ENCODE measurements at places on chromosomes 11 and 22.
A peak's percentile ranks its signal among the peaks of the same experiment; 100 is the strongest.

DNA sequence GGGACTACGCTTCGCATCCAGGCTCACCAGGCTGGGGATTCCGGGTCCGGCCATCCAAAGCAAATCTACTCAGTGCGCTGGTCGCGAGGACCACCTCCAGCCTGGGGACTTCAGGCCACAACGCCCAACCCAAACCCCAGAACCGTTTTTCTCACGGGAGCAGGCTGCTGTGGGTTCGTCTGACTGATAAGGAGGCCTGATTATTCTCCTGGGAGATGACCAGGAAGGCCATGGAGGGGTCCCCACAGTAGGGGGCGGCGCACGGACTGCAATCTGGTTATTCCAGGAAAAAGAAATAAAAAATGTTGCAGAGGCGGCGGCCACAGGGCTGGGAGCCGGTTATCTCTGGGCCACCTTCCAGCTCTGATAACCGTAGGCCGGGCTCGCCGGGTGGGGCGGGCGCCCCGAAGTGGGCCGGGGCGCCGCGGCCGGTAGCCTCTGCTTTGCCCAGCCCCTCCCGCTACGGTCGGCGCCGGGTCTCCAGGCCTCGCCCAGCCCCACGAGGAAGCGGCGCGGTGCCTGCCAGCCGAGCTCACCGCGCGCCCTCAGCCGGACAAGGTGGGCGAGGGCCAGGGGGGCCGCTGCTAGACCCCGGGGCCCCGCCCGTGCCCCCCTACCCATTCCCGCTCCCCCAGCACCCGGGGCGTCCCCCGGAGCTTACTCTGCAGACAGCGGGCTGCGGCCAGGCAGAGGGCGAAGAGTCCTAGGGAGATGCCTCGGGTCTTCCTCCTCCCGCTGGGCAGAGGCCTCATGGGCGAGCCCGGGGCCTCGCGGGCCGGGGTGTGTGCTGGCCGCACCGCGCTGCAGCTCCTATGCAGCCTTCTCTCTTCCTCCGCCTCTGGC is 446 bp downstream of the VSTM5 start:
- DNase-seq = no peak

- DNase-seq = no peak
Measured at GRCh38 chr11:62644220-62644619, 2.2 kb downstream of the GANAB start.

- no peak for DNase-seq
Measured at GRCh38 chr11:65611028-65611757, 2.8 kb downstream of the MAP3K11 start.

DNA sequence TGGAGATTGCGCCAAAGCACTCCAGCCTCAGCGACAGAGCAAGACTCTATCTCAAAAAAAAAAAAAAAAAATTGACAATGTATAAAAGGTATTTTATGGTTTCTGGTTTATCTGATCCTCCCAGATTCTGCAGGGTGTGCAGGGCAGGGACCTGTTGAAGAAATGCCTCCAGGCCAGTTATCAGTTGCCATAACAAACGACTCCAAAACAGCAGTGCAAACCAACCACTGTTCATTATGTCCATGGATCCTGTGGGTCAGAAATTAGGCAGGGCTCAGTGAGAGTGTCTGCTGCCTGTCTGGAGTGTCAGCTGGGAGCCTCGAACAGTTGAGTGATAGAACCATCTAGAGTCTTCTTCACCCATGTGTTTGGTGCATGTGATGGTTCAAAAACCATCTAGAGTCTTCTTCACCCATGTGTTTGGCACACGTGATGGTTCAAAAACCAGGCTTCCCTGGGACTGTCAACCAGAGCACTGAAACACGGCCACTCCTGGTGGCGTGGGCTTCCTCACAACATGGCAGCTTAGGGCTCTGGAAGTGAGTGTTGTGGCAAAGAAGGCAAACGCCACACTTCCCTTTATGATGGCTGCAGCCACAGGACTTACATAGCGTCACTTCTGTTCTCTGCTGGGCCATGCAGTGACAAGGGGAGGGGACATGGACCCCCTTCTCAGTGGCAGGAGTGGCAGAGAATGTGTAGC is 115.1 kb upstream of the CRYBB3 start:
- DNase-seq = no peak

DNA sequence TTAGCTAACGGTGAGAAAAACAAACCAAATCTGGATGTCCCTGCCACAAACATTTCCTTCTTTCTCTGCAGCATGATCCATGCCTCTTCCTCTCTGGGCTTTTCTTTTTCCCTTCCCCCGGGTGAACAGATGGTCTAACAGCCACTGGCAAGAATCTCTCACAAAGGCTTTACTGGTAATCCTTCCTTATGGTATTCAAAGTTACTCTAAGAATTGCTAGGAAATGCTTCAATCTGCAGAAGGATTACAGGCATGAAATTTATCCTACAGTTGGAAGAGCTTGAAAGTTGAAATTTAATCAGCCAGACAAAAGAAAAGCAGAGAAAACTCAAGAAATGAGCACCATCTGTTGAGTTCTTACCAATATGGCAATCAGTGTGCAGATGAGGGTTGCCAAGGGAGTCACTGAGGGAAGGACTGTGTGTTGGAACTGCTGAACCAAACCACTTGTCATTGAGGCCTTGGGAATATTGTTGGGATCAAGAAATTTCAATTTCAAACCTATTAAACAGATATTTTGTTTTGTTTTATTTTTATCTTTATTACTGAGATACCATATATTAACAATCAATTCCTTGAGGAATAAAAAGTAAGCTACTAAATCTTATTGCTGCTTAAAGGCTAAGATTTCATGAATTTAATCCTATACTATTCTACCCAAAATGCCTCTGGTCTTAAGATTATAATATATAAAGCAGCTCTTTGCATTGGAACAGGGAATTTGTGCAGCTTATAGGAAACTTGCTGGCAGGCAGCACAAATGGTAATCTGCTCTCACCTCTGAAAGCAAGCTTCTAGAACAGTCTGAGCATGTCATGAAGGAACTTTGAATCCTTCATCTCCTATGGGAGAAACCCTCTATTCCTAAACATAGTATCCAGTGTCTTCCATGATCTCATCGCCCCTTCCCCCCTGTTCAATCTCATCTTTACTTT is 29.7 kb upstream of the NDUFC2 start:
- no peak for DNase-seq

GRCh38 chr11:116364348-116364747 is 408.4 kb downstream of the BUD13 start:
- no peak for DNase-seq

GRCh38 chr11:1927848-1928469 is 8.5 kb downstream of the TNNT3 start:
- DNase-seq = no peak

GRCh38 chr11:91946397-91946951 is 278.1 kb upstream of the FAT3 start:
- no peak for DNase-seq

DNA sequence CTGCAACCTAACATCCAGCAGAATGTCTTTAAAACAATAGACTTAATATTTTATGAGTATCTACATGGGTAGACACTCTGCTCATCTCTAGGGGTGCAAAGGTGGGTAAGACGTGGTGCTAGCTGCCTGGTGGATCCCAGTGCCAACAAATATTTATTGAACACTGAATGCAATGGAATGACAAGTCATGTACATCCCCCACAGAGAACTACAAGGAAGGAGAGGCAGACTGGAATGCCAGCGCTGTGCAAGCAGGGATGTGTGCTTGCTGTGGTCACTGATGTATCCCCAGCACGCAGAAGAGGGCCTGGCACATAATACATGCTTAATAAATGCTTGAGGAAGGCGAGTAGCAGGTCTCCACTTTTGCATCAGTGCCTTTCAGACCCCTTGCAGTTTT is 61.9 kb downstream of the CD6 start:
- DNase-seq = no peak

GRCh38 chr11:8873741-8874405 is 37.1 kb upstream of the AKIP1 start:
- DNase-seq = no peak

- no peak for DNase-seq
Measured at GRCh38 chr11:130725421-130726233, 190.7 kb downstream of the SNX19 start.

GRCh38 chr11:69200331-69201065 is 44.8 kb downstream of the SMIM38 start:
- no peak for DNase-seq

GRCh38 chr11:57134284-57134683 is 47.5 kb upstream of the LRRC55 start:
- no peak for DNase-seq

- DNase-seq = no peak
Measured at GRCh38 chr11:70536051-70536877, 137.9 kb downstream of the CTTN start.

DNA sequence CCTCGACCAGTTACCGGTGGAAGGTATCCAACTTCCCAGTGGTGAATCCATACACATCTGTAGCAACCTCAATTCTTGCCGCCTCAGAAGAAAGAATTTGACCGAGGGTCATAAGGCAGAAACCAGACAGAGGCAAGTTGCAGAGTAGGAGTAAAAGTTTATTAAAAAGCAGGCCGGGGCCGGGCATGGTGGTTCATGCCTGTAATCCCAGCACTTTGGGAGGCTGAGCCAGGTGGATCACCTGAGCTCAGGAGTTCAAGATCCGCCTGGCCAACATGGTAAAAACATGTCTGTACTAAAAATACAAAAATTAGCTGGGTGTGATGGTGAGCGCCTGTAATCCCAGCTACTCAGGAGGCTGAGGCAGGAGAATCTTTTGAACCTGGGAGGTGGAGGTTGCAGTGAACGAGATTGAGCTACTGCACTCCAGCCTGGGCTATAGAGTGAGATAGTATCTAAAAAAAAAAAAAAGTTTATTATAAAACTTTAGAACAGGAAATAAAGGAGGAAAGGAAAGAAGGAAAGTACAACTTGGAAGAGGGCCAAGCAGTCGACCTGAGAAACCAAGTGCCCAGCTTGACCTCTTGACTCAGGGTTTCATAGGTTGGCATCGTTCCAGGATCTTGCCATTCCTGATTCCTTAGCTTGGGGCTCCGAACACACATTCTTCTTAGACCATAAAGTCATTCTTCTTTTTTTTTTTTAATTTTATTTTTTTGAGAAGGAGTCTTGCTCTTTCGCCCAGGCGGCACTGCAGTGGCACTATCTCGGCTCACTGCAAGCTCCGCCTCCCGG is 27.8 kb downstream of the RGL4 start:
- DNase-seq = no peak

- DNase-seq = no peak
Measured at GRCh38 chr22:28139516-28139915, 220.5 kb upstream of the PITPNB start.

DNA sequence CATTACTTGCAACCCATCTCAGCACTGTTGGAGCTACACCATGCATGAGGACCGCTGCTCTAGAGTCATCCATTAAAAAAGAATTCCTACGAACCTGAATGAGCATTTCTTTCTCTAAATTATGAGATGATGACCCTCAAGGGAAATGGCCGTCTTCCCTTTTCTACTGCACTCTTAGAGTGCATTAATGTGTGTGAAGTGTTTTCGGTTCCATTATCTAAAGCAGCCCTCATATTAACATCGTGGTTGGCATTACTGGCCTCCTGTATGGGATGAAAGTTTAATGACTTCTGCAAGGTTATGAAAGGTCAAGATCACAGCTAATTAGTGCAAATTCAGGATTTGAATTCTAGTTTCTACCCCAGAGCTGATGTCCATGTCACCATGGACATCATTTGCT is 16.7 kb downstream of the CD44 start:
- no peak for DNase-seq

- no peak for DNase-seq
Measured at GRCh38 chr11:94077552-94078293, 50.9 kb upstream of the PANX1 start.

GRCh38 chr11:60985991-60986915 is 14.8 kb downstream of the CD6 start:
- DNase-seq = peak; percentile 17

GRCh38 chr22:32758866-32759385 is 42.6 kb upstream of the TIMP3 start:
- no peak for DNase-seq

GRCh38 chr11:22177186-22177585 is 15.7 kb upstream of the ANO5 start:
- DNase-seq = no peak

GRCh38 chr11:58775066-58775708 is 43.4 kb upstream of the GLYAT start:
- no peak for DNase-seq

DNA sequence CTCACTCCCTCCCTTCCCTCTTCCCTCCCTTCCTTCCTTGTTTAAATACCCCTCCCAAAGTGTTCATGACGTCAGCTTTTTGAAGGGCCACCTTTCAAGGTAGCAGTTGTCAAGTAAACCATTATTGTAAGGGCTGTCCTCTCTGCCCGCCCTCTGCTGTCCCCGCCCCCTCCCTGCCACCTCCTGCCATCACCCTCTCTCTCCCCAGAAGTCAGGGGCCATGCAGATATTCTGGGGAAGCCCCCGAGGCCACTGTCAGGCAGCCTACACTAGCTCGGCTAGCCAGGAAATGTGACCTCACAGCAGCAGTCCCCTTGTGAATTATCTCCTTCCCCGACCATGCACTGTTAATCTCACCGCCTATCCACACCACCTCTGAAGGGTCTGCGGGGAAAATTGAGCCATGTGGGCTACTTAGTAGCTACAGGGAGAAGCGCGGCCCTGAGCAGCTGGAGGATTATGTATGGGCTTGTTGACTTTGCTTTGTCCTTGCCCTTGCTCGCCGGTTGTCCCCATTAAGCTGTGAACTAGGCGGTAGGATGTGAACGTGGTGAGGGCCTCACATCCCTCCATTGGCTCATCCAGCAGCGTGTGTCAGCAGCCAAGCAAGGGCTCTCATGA is 42.1 kb upstream of the ATXN10 start:
- DNase-seq = no peak

- DNase-seq = no peak
Measured at GRCh38 chr22:30221121-30221992, 25.2 kb downstream of the LIF start.

GRCh38 chr11:87878373-87878825 is 296.8 kb downstream of the RAB38 start:
- DNase-seq = peak; percentile 37

DNA sequence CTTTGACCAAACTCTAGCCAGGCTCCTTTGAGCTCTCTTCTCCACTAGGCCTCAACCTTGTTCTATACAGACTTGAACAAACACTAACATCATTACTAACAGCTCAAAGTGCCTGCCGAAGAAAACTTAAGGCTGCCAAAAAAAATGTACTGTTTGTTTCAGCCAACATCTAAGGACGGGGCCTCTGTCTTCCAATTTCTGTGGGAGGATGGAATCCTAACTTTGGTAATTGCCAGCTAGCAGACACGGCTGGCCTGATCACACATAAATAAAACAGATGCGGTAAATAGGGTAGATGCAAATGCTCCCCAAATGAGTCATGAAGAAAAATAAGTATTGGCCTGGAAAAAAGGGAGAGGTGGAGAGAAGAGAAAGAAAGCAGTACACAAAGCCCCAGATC is 394.3 kb downstream of the TMEM135 start:
- DNase-seq = no peak

DNA sequence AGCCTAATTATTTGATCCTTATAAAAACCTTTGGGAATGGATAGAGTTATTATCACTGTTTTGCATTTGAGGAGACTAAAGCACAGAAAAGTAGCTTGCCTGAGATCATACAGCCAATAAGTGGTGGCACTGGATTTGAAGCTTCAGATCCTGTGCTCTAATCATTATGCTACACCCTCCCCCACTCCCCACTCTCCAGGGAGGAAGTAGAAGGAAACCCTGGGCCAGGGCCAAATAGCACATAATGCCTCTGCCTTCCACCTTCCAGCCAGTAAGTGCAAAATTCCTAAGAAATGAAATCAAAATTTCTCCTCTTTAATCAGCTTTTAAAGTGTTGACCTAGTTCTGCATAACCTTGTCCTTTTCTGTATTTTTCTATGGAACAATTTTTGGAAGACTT is 61.6 kb downstream of the SIK2 start:
- DNase-seq = no peak

- no peak for DNase-seq
Measured at GRCh38 chr11:94400839-94401772, at the start of gene GPR83. GPR83 (minus strand) TSS chr11:94401419; CDS start chr11:94401247, 172 bp downstream.
